Left ventricle myocardium inferior (tissue), 1 donor: ENCODE measurements at places on chromosomes 1 and 21.

GRCh38 chr1:66273656-66274055 lies 260.3 kb upstream of the SGIP1 start:
- DNase-seq = no peak

DNA sequence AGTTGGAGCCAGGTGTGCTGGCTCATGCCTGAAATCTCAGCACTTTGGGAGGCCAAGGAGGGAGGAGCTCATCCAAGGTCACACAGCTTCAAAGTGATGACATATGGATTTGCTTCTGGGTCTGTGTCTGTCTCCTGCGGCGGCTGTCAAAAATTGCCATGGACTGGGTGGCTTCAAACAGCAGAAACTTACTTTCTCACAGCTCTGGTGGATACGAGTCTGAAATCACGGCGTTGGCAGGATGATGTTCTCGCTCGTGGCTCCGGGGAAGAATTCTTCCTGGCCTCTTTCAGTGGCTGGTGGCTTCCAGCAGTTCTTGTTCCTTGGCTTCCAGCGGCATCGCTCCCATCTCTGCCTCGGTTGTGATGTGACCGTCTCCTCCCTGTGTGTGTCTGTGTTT lies 314.8 kb upstream of the C1orf174 start:
- DNase-seq = no peak

DNA sequence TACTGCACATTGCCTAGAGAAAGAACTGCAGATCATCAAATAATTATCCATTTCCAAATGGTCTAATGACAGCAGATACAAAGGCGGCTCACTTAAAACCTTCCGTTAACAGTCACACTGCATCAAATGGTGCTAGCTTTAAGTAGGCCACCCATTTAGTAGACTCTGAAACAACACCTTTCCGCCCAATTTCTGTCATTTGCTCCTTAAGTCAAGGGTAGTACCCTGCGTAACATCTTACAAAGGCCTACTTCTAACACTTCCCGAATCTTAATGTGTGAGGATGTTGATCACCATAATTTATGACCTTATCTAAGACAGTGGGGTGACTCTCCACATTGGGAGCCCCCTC lies 692 bp upstream of the RALGPS2 start:
- DNase-seq = no peak

DNA sequence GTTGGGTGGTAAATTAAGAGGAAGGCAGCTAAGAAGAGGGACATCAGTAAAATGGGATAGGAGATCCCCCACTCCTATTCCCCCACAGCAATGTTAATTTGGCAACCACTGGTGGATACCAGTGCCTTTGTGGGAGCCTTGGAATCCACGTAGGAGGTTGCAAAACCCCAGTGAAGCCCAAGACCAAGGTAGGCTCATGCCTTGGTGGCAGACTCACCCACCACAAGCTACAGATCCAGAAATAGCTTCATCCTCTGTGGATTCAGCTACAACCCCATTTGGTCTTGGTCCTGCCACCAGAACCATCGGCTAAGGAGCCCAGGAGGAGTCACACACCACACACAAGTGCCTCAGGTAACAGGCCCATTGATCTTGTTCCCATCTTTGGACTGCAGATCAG lies 21.0 kb downstream of the VTCN1 start:
- no peak for DNase-seq

DNA sequence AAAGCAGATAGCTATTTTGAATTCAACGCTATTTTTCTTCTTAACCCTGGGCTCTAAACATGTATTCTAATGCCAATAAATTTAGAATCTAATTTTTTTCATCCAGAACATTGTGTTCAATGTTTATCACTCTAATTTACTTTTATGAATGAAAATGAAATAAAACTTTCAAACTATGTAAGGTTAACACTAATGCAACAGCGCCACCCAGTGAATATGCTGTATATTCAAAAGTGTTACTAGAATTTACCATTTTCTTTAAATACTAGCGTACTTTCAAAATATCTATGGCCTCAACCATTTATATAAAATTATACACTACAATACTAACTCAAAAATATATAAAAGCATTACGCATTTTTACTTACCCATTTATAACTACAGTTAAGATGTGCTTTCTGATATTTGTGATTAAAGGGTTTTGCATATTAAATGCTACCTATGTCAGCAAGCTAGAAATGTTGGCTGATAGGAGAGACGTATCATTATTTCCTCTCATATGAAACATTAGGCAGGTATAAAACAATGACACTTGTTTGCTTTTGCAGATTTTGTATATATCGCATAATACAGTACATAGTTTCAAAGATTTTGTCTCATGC lies 5.9 kb upstream of the NUF2 start:
- no peak for DNase-seq
